ENCODE measurements at places on chromosomes 5 and 9.

GRCh38 chr5:58060996-58061395 lies 398.9 kb downstream of the PLK2 start:
- DNase-seq = peak; percentile 89

DNA sequence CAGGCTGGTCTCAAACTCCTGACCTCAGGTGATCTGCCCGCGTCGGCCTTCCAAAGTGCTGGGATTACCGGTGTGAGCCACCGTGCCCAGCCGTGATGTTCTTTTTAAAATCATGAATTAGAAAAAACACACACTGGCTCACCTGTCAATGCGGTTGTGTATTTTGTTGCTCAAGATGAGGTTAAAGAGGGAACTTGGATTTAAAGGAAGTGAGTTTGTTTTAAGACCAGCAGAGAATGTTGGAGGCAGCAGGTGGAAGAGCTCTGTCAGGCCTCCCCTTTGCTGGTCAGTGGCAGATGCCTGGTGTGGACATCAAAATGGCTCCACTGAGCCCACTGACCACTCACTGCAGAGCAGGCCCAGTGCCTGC lies 38.9 kb downstream of the WNK2 start:
- DNase-seq = no peak

GRCh38 chr9:87570000-87570908 lies 72.6 kb downstream of the DAPK1 start:
- peak; percentile 44 for DNase-seq

GRCh38 chr9:1071730-1072129 lies 21.6 kb downstream of the DMRT2 start:
- DNase-seq = no peak

DNA sequence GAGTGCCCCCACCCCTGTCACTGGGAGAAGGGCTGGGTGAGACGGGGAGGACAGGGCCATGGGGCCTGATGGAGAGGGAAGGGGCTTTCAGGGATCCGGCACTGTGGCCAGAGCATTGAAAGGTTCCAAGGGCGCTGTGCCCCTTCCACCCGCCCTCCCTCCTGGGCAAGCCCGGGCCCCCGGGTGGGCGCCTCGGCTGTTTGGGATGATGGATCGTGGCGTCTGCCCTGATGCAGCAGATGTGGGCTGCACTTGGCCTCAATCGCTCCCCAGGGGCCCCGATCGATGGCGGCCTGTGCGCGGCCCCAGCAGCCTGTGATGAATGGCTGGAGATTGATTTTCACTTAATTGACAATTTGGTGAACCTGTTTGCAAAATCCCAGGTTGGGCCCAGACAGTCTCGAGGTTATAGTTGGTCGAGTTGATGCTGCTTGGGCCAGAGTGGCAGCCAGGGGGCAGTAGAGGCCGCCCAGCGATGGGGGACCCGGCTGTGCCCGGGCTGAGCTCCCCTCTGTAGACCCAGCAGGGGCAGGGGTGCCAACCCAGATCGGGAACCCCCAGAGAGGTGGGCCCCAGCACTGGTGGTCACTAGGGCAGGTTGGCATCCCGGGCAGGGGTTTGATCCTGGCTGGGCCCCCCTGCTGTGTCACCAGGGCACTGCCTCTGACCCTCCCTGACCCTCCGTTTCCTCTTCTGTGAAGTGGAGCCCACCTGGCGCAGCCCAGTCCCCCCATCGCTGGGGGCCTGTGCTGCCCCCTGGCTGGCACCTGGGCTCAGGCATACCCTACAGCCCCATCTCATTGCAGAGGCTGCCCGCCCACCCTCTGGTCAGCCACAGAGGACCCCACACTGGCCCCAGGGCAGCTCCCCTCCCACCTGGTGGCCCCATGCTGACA lies 34.7 kb downstream of the LHX3 start:
- no peak for DNase-seq

- DNase-seq = peak; percentile 92
These were observed 87.3 kb upstream of the GNAQ start for GRCh38 chr9:78118742-78119473.

GRCh38 chr5:52757527-52757926 lies 30.2 kb upstream of the ITGA1 start:
- no peak for DNase-seq

- no peak for DNase-seq
These were observed 232.5 kb downstream of the GADD45G start for GRCh38 chr9:89837162-89837933.

- no peak for DNase-seq
These were observed 208.6 kb downstream of the PSAT1 start for GRCh38 chr9:78505546-78505945.

DNA sequence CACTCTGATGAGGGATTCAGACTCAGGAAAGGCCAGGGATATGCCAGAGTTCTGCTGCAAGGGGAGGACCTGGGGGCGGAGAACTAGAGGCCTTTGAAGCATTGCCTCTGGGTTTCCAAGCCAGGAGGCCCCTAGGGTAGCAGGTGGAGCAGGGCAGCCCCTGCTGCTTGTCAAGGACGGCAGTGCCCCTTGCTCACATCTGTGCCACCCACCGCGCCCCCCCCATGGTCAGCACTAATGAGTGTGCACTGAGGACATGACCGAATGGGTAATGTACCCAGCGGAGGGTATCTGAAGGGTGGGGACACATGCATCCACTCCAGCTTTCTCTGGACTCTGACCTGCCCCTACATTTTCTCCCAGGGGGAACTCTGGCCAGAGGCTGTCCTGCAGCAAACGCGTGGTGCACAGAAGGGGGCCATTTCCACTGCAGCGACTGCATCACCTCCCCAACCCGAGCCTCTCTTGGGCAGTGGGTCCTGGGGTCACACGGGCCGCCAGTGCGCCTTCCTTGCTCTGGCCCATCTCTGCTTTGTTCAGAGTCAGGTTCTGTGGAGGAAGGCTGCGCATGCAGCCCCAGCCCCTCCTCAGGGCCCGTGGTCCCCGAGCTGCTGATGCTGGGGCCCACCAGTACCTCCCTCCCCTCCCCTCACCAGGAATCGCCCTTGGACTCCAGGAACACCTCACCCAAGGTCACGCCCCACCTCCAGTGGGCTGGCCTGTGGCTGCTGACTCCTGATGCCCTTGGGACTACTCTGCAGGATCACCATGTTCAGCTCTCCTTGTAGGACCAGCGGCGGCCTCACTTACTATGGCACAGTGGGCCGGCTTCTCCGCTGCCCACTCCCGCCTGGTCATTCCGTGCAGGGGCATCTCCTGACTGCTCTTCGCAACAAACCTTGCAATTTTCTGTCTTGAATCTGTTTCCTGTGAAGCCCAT lies 31.2 kb downstream of the STC2 start:
- no peak for DNase-seq

DNA sequence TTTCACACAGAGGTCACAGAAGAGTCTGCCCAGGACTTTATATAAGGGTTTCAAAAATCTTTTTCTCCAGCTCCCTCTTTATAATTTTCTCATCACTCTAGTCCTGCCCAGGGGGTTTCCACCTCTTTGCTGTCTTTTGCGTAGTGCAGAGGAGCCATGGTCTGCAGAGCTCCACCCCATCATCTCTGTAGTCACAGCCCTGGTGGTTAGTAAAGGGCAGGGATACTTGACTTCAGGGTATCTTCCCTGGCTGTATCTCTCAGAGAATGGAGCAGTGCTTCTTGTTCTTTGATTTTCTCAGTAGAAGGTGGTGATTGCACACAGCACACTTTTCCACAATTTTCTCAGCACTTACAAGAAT lies 900.6 kb upstream of the COX7C start:
- DNase-seq = no peak

- no peak for DNase-seq
These were observed 97.2 kb upstream of the SARDH start for GRCh38 chr9:133835262-133835901.

DNA sequence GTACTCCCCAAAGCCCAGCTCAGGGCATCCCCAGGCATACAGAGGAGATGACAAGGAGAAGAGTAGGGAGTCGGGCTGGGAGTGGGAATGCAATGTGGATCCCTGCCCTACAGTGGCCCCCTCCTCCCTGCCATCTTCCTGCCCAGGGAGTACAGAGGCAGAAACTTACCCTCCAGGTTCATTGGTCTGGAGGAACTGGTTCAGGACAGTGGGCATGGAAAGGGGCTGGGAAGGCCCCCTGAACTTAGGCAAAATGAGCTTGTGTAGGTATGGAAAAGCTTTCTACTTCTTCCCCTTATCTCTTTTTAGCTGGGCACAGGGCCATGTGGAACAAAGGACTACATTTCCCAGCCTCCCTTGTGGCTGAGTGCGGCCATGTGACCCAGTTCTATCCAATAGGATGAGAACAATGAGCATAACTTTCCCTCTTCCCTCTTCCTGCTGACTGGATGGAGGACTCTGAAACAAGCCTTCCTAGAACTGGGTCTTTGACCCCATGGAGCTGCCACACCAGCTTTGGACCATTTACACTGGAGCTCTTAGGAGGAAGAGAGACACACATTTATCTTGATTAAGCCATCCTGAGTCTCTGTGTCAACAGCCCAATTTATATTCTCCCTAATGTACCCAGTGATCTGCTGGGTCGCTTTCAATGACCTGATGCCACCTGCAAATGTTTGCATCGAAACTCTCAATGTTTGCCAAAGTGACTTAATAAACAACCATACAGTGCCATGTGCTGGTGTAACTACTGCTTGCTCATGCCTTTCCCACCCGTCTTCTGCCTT lies 25.0 kb upstream of the HMCN2 start:
- peak; percentile 81 for DNase-seq

- DNase-seq = peak; percentile 23
These were observed 728.4 kb downstream of the MAT2B start for GRCh38 chr5:164233791-164234190.

DNA sequence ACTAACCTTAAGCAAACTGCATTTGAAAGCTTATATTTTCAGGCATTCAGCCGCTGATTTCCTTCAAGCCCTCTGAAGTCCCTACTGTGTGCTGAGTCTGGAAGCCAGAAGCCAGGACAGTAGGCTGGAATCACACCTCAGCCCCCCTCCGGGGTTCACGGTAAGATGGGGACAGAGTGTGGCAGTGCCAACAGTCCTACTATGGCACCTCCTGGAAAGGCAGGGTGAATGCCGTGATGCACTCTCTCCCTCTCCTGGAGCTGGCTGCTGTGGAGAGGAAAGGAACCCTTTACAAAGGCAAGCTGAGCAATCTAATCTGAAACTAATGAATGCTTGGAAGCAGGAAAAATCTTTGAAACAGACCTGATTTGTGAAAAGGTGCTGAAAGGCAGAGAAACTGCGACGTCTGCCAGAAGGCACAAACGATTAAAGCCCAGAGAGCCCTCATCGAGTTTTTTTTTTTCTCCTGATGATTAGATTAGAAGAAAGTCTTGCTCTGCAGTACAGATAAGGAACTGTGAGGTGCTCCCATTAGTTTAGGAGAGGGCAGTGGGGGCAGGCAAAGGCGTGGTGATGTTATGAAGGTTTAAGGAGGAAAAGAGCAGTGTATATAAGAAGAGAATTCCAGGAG lies 21.0 kb downstream of the ANKH start:
- no peak for DNase-seq

DNA sequence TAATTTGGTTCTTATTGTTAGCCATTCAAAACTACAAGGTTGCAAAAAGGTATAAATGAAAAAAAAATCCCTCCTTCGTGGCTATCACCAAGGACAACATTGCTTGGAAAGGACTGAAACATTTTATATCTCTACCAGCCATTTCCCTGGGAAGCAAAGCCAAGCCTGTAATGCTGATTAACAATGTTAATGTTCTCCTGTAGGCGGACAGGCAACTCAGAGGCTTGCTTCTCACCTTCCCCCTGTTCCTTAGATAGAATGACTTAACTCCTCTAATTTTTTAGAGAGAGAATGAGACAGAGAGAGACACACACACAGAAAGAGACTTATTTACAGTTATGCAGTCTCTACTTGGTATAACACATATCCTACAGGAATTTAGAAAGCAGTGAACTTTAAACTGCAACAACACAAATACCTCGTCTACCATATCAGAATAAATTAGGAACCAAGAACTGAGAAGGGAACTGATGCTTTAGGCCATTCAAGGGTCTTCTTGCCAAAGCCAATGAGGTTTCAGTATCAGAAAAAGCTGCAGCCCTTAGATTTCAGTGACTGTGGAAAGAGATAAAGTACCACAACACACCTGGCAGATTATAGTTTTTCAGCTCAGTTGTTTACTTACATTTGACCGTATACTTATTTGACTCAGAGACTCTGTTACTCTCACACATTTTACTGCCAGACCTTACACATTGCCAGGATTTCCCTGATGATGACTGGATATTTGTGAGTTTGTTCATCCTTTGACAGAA lies 20.9 kb upstream of the MAN2A1 start:
- DNase-seq = no peak

DNA sequence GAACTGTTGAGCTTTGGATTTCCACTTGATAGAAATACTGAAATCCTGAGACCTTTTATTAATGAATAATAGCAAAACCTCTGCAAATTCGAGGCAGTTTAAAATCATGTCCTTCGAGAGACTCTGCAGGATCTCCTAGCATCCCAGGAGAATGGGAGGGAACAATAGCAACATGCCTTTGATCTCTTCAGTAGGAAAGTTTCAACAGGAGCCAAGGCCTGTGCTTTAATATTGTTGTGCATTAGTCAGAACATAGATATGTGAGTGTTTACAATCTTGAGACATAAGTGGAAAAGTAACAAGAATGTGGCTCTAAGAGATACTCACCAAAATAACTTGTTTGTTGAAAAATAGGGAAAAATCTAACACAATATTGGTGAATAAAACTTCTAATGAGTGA lies 83.3 kb upstream of the LHFPL2 start:
- DNase-seq = peak; percentile 75

DNA sequence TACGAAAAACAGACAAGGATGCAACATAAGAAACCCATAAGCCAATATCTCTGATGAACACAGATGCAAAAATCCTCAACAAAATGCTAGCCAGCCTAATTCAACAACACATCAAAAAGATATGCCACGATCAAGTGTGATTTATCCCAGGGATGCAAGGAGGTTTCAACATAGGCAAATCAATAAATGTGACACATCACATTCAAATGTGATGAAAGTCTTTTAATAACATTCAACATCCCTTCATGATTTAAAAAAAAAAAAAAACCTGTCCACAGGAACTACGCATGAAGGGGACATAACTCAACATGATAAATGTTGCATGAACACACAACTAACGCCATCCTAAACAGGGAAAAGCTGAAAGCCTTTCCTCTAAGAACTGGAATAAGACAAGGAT lies 102.2 kb downstream of the PLPP1 start:
- no peak for DNase-seq

DNA sequence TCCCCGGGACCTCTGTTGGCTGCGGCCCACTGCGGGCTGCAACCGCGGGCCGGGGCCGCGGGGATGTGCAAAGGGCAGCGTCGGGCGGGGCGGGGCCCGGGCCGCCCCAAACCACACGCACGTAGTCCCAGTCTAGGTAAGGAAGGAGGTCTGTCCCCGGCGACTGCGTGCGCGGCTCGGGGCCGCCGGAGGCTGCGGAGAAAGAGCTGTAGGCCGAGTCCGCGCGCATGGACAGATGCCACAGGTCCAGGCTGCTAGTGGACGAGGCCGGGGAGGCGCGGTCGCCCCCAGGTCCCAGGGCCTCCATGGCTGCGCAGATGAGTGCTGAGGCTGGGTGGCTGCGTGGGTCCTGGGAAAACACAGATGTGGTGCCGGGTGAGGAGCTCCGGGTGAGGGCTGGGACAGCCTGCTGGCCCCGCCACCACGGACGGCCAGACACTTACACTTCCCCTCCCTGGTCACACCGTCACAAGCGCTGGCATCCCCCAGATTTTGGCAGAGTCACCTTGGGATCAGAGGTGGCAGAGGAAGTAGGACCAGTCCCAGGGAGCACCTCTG lies 4.5 kb downstream of the SHROOM1 start:
- DNase-seq = no peak

- no peak for DNase-seq
These were observed 37.7 kb upstream of the SHOC1 start for GRCh38 chr9:111832449-111832848.

All from amniotic epithelial cell (primary cell).